ENCODE measurements at places on chromosomes 3 and 15.

- DNase-seq, result no peak
Measured at GRCh38 chr15:32098033-32098432, 67.7 kb downstream of the CHRNA7 start.

DNA sequence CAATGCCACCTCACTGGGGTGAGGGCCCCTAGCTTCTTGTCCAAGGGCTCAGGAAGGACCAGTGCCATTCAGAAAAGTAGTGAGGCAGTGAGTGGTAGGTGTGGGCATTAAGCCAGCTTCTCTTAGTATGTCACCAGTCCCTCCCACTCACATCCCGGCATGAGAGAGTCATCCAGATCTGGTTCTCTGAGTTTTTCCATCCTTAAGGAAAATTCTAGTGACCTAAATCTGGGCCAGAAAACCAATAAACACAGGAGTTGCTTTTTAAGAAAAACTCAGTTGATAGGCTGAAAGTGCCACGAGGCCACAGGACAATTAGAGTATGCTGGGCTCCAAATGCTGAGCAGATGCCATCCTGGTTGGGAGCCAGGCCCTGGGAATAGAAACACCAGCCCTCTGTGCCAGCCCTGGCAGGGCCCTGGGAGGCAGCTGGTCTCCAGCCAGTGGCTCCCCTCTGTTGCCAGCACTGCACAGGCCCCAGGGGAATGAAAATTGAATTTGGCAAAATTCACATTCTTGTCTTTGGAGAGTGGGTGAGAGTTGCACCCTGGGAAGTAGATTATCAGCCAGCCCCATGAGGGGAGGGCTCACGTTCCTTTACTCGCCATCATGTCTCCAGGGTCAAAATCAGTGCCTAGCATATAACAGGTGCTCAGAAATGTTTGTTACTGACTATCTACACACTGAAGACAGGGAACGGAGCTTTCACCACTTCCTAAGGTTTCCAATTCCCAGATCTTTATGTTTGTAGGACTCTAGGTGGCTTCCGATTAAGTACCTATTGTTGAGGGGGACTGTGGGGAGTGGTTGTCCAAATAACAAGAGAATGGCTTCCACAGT is 52.8 kb downstream of the FAM43A start:
- DNase-seq, result no peak

DNA sequence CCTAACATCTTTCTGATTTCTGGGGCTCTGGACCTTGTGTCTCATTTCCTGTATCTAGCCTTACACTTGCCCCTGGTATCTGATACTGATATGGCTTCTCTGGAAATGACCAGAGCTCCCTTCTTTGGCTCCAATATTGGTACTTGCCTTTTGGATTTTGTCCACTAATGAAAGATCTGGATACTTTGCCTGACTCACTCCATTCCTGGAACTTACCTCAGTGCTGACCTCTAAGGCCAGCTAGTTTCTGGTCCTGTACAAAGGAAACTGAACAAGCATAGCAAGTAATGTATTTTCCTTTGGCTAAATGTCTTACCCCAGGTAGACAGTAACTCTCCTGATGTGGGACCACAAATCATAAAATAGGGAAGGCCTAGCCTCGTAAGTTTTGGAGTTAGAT is 93.8 kb upstream of the SLC4A7 start:
- DNase-seq, result no peak

DNA sequence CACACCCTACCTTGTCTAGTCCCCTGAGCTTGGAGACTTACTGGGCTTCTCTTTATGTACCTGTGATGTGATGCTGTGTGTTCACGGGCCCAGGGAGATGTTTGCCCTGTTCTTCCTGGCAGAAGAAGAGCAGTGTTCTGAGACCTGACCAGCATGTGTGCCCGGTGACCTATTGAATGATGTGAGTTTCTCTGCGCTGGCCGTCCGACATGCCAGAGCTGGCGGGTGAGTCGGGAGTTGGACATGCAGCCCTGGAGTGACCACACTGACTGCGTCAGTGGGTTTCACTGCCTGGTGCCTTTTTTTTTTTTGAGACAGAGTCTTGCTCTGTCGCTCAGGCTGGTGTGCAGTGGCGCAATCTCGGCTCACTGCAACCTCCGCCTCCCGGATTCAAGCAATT is 42.3 kb downstream of the CGNL1 start:
- DNase-seq, result no peak

DNA sequence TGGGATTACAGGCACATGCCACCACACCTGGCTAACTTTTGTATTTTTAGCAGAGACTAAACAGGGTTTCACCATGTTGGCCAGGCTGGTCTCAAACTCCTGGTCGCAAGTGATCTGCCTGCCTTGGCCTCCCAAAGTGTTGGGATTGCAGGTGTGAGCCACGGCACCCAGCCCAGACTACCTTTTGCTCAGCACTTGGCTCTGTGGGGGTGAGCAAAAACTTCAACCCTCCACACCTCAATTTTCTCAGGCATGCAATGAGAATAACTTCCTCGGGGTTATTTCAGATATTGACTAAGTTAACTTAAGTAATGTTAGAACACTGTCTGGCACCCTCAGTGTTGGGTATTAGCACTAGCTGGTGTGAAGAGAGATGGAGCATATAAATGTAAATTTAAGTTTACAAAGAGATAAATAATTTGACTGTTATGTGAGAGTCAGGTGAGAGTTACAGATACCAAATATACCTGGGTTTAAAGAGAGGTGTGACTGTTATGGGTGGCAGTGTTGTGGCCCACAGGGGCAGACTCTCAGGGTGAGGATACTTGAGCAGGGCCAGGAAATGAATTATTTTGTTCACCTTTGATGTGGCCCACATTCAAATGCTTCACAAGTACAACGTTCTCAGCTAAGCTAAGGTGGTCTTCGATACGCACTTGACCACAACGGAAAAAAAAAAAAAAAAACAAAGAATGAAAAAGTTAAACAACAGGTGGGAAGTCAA is 29.0 kb downstream of the CPOX start:
- no peak for DNase-seq

GRCh38 chr3:150203273-150203672 is 204.8 kb upstream of the TSC22D2 start:
- DNase-seq, result no peak

GRCh38 chr3:107985496-107985895 is 105.3 kb downstream of the CD47 start:
- peak; percentile 22 for DNase-seq

GRCh38 chr3:115960799-115961198 is 337.5 kb downstream of the GAP43 start:
- DNase-seq, result no peak

DNA sequence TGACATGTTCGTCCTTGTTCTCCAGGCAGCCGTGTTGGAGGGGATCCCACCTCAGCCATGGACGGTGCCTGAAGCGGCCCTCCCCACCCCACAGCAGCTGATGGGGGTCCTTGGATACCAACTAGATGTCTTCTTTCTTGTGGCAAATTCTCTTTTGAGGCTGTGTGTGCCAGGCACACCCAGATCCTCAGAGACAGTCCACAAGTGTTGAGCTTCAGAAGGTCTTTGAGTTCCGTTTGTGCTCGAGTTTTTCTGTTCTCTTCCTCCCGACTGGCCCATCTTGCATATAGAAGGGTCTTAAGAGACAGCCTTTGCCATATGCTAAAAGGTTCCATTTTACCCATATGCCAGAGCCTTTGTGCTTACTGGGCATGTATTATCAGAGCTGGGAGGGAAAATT is 227.4 kb downstream of the THSD4 start:
- no peak for DNase-seq

- DNase-seq, result no peak
Measured at GRCh38 chr3:136584728-136585127, 167.4 kb downstream of the STAG1 start.

- no peak for DNase-seq
Measured at GRCh38 chr3:32571192-32571485, 481 bp upstream of the DYNC1LI1 start.

GRCh38 chr3:184679056-184679816 is 32.6 kb downstream of the MAGEF1 start:
- no peak for DNase-seq

DNA sequence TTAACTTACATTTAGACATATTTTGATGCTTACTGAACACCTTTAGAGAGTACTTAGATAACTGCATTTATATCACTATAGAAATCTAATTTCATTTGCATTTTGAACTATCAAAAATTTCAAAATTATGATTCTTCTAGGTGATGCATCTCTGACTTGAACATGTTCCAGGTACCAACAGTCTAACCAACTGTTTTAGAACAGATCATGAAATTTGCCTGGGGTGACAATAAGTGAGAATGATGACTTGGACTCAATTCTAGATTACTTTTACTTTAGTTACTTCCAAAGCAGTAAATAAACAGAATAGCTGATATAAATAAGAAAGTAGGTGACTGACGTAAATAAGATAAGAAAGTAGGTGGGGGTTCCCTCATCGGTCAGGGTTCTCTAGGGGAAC is 307.8 kb downstream of the BCHE start:
- DNase-seq, result no peak

DNA sequence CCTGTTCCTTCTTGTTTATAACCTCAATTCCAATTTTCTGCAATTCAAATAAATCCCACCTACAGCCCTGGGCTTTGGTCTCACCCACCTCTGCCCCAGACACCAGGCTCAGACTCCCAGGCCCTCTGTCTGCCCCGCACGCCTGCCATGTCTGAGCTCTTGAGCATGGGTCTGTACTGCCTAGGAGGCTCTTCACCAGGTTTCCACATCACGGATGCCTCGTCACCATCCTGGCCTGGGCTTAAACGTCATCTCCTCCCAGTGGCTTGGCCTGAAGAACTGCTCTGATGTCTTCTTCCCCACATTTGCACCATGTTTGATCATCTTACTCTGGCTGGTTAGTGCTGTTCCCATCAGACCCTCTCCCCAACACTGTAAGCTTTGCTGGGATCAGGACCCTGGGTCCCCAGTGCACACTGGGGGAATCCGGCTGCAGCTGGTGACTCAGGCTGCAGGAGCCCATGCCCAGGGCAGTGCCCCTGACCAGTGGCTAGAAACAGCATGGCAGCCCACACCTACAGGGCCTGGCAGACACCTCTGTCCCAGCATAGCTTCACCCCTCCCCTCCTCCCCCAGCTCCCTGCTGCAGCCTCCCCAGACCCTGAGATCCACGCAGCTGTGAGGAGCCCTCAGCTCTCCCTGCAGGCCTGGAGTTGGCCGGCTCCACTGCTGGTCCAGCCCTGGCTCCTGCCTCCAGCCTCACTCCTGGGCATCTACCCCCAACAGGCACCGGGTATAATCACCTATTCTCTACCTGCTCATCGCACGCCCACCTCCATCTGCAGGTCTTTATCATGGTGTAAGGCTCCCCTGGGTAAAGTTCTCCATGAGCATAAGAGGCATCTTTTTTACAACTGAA is 162.8 kb upstream of the NSMCE3 start:
- DNase-seq, result no peak

DNA sequence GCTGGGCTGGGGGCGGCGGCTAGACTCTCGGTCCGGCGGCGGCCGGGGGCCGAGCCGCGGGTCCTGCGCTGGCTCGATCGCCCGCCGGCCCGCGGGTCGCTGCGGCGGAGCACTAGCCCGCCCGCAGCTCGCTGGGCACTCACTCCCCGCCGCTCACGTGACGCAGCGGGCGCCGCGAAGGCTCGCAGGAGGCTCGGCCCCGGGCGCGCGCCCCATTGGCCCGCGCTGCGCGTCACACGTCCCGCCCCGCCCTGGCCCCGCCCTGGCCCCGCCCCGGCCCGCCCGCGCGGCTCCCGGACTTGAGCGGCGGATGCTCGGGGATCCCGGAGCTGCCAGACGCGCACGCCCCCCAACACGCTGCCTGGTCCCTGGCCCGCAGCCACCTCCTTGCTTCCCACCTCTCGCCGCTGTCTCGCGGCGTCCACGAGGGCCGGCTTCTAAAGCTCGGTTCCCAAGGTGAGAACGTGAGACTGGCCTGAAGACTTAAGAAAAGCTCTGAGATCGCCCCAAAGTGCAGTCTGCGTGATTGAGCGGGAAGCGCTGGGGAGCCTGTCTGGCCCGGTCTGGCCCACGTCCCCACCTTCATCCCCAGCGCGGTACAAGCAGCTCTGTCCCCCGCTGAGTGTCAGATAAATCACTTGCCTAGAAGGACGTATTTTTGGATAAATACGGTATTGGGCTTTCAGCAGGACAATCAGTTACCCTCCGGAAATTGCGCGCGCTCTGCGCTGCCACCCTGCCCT is at the start of gene KLF15:
Gene KLF15 (minus strand): TSS at position 114 of the 743 bp plus-strand sequence. CDS start 4,486 bp downstream, outside the sequence.
- peak; percentile 78 for DNase-seq

DNA sequence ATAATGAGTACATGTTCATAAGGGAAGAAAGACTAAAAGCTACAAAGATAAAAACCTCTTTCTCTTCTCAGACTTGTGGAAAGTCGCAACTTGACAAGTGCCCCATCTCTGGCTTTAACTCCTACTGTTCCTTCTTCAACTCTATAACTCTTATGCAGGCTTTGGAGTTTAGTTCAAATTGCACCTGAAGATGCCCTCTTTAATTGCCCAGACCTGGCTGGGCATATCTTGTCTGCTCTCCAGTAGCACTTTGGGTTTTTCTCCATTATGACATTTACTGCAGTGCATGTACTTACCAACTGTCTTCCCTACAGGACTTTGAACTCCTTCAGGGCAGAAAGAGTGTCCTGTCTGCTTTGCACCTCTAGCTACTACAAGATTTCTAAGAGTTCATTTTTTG is 32.4 kb downstream of the DGKG start:
- no peak for DNase-seq

DNA sequence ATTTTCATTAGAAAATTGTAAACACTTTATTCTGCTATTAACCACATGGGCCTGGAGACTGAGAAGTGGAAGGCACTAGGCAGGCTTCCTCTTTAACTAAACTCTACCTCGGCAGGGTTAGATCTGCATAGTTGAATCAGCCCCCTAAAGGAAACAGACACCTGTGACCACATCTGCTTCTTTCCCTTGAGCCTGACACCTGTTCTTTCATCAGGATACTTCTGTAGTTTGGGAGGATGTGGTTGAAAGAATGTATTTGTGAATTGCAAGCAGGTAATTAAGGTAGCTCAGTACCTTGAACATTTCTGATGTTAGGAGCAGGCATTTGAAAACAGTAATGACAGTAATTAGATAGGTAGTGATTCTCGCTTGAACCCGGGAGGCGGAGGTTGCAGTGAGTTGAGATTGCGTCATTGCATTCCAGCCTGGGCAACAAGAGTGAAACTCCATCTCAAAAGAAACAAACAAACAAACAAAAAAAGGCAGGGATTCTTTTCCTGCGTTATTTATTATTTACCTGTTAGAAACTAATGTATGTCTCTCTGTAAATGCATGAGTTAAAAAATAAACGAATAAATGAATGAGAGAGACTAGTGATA is 468.5 kb downstream of the NLGN1 start:
- no peak for DNase-seq

DNA sequence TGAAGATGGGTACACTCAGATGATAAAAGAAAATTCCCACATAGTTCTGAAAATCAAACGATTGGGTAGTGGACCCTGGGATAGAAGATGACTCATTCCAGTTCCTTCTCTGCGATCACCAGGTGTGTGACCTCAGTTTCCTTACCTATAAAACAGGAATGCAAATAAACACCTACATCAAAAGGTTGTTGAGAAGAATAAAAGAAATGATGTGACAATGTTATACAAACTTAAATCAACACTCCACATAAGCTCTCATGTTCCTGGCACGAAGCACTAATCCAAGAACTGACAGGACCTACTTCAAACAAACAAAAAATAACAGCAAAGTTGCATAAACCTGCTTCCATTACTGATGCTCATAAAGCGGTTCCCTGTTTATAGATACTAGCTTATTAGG is 69.2 kb downstream of the RORA start:
- DNase-seq, result no peak

- DNase-seq, result no peak
Measured at GRCh38 chr3:137194301-137194700, 236.5 kb downstream of the IL20RB start.

GRCh38 chr3:14725013-14725412 is 50.1 kb downstream of the C3orf20 start:
- DNase-seq, result no peak
